ENCODE measurements at places on chromosomes 4 and X.

DNA sequence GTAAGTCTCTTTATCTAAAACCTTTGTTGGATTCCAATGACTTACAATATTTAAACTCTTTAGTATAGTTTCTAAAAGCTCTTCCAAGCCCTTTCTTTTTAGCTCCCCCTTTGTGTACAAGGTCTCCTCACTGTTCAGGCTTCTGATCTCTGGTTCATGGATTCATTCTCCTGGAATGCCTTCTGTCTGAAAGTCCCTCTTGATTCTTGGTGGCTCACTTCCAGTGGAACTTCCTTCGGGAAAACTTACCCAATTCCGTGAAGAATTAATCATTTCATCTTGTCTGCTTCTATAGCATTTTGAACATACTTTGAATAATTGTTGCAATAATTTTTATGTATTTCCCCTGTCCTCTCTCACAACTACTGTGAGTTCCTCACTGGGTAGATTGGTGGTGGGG is 3.6 kb downstream of the ARHGAP24 start:
- no peak for DNase-seq

- no peak for DNase-seq
Measured at GRCh38 chrX:63754136-63754859, 30.7 kb downstream of the ARHGEF9 start.

DNA sequence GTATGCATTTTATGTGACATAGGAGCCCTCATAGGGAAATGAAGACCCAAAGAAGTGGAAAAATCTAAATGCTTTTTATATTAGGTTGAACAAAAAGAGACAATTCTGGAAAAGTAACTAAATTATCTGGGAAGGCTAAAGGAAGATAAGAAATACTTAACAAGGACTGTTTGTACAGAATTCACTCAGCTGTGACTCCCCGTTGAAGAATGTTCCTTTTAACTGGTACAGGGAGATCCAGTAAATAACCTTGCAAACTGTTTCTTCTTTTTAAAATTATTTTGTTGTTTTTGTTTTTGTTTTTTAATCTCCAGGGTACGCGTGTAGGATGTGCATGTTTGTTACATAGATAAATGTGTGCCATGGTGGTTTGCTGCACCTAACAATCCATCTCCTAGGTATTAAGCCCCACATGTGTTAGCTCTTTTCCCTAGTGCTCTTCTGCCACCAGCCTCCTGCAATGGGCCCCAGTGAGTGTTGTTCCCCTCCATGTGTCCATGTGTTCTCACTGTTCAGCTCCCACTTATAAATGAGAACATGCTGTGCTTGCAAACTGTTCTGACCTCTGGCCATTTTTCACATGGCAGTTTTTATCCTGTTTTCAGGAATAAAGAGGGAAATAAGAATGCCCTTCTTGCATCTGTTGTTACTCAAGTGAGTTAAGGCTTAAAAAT is 81.7 kb downstream of the PWWP3B start:
- no peak for DNase-seq

DNA sequence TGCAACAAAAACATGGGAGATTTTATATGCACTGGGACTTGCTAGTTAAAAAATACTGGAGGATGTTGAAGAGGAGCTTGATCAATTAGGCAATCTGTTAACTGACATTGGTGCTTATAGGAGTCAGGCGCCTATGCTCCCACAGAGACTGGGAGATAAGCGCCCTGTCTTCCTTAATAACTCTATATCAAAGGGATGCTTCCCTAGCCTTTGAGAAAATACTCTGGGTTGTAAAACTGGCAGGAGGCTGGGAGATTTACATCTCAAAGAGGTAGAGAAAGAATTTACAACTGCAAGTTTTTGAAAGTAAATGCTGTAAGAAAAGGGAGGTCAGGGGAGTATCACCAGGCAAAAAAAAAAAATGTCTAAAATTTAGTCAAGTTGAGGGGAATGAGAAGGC is 325.4 kb downstream of the PCDH10 start:
- DNase-seq, result no peak

GRCh38 chrX:1027133-1027532 is 185.3 kb downstream of the CRLF2 start:
- no peak for DNase-seq

GRCh38 chrX:97030463-97030862 is 146.8 kb downstream of the RPA4 start:
- DNase-seq, result no peak

- DNase-seq, result no peak
Measured at GRCh38 chrX:134803551-134804183, 145.4 kb upstream of the PLAC1 start.

- no peak for DNase-seq
Measured at GRCh38 chr4:140260227-140260626, 106.2 kb upstream of the MAML3 start.

- no peak for DNase-seq
Measured at GRCh38 chr4:78174891-78175290, 117.8 kb downstream of the FRAS1 start.

All from smooth muscle cell of the brain vasculature (primary cell).